Mammary epithelial cell (primary cell): ENCODE measurements at places on chromosomes 7 and 10. TPM values are rescaled to one million over a fixed set of nuclear protein-coding genes. Genes with fewer than 3 reads are reported as not detected.
A peak's percentile ranks its signal among the peaks of the same experiment; 100 is the strongest.

GRCh38 chr10:117167789-117168674 is 29.3 kb upstream of the KCNK18 start:
- peak; percentile 13 for DNase-seq

ECHS1 gene
- 66.1 and 72.0 TPM in 2 replicates for total RNA-seq

DNA sequence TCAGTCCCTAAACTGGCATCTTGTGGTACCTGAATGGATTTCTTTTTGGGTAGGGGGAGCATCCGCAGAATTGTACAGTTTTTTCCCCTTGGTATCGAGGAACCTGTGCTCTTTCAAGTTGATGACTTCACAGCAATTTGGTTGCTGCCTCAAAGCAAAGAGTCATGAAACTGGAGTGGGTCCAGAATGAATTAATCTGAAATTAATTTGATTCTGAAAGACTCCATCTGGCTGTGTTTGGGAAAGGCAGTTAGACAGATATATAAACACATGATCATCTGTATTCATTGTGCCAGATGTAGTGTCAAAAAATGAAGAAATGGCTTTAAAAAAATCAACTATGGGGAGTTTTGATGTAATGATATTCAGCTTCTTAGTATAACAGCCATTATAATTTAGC is 136.1 kb downstream of the CELF2 start:
- no peak for DNase-seq

DNA sequence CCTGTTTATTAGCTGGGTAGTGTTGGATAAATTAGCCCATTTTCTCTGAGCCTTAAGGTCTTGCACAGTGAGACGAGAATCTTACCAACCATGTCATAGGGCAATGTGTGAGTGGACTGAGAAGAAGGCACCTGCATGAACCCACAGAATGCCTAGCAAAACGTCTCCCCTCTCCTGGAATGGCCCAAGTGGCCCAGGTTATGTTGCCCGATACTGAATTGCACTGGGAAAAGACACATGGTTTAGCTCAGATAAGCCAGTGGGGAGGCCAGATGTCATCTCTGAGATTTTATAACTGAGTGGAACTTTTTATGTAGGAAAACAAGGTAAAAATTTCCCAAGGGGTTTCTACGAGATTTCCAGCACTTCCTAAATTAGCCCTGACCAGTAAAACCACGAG is 104.7 kb upstream of the IKZF1 start:
- no peak for DNase-seq

DNA sequence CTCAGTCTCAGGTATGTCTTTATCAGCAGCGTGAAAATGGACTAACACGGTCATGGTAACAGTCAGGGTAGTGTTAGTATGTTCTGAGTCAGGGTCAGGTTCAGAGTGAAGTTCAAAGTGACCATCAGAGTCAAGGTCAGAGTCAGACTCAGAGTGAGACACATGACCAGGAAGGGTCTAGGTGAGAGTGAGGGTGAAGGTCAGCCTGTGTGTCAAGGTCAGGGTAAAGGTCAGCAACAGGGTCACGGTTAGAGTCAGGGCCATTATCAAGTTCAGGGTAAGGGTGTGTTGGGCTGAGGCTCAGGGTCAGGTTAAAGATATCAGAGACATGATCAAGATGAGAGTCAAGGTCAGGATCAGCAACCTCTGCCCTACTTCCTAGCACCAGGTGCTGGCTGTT is 4.0 kb downstream of the MRPS24 start:
- no peak for DNase-seq

TDRD1 gene
- total RNA-seq = 0.17 TPM

GRCh38 chr7:32178677-32179366 is 108.6 kb upstream of the PDE1C start:
- no peak for DNase-seq

PDZD7 gene
- 0.56 and 0.59 TPM in 2 replicates for total RNA-seq
